ENCODE measurements at places on chromosomes 1 and 21.

- no peak for DNase-seq
These were observed 73.1 kb upstream of the RGS21 start for GRCh38 chr1:192243721-192244120.

DNA sequence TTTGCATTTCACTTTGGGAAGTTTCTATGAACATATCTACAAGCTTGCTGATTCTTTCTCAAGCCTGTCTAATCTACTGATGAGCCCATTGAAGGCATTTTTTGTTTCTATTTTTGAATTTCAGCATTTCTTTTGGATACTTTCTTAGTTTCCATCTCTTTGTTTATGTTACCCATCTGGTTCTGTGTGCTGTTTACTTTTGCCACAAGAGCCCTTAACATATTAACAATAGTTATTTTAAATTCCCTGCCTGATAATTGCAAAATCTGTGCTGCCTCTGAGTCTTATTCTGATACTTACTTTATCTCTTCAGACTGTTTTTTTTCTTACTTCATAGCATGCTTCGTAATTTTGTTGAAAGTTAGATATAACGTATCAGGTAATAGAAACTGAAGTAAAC is 75.8 kb upstream of the ZRANB2 start:
- no peak for DNase-seq

DNA sequence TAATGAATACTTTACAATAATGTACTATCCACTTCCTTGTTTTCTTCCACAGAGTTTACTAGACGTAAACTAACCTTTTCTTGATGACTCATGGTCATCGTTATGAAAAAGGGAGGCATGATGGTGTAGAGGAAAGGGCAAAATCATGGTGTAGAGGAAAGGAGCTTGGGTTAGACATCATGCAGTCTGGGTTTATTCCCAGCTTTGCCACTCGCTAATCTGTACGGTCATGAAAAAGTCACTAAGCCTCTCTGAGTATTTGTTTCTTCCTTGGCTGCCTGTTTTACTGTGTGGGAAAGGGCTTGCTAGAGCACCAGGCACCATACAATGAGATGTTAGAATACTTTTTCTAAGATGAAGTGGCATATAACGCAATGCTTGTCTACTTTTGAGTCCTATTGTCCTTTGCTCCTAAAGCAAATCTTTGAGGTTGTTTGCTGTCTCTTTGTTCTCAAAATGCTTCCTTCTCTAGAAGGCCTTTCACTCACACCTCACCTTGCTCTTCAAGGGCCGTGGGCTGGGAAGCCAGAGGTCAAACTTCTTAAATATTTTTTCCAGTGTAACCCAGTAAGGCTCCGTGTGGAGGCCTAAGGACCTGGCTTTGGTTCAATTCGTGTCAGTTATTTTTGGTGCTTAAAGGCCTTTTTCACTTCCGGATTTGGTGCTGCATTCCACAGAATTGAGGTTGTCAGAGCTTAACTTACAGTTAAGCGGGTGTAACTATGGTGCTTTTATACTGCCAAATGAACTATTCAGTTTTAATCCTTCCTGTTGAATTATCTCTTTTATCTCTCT is 9.9 kb upstream of the ETV3 start:
- no peak for DNase-seq

GRCh38 chr21:14911351-14911750 is 153.4 kb downstream of the NRIP1 start:
- DNase-seq, result no peak

DNA sequence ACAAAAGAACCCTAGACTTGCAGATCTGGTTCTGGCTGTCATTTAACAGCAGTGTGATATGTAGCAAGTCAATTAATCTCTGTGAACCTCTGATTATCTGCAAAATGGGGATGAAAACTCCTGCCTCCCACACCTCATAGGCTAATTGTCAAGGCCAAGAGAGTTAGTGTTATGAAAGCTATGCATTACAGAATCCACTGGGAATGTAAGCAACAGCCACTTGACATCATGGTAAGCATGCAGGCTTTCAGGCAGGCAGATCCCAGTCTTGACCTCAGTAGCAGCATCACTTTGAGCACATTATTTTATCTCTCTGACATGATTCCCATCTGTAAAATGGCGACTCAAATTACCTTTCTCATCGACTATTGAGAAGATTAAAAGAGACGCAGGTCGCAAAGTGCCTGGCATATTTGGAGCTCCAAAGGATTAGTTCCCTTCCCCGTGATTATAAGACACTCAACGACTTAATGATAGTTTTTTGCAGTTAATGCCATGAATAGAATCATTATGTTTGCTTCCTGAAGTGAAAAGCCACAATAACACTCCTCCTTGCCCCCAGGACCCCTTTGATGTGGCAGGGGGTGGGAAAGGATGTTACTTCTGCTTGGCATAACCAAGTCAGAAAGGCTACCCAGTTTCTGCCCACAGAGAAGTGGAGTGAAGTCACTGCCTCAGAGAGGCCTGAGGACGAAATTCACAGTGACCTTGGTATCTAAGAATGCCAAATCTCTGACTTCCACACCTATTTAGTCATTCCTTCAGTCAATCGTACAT is 273.0 kb upstream of the NFIA start:
- no peak for DNase-seq
